ENCODE measurements at places on chromosomes 4 and X.
A peak's percentile ranks its signal among the peaks of the same experiment; 100 is the strongest.

DNA sequence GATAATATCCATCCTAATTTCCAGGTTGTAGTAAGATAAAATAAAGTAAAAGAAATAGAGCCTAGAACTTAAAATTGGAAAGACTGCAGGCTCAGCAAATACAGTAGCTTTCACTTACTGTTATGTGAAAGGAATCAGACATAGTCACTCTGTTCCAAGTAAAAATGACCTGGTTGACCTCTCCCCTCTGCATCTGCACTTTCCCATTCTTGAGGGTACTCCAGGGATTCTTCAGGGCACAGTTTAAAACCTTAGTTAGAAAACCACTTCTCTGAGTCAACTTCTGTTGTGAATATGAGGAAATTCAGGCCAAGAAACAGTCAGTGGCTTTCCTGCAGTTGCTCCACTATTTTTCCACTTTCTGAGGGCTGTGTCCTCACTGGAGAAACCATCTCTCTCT, 42.9 kb downstream of the FRAS1 start:
- no peak for DNase-seq

GRCh38 chr4:66636349-66636748, 909.0 kb downstream of the CENPC start:
- no peak for DNase-seq

DNA sequence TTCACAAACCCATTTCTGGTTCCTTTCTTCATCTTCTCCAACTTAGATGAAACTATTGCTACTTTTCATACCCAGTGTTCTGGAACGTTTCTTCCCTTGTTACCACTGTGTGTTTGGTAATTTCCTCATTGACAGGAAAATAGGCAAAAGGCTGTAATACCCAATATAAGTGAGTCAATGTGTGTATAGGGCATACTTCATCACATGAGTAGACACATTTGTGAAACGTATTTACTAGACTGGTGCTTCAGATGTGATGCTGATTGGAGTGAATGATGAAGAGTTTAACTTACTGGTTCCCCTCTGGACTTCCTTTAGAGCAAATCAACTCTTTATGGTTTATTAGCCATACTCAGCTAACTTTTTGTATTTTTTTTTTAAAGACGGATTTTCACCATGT, 195.1 kb upstream of the ATP6AP2 start:
- DNase-seq, result no peak

DNA sequence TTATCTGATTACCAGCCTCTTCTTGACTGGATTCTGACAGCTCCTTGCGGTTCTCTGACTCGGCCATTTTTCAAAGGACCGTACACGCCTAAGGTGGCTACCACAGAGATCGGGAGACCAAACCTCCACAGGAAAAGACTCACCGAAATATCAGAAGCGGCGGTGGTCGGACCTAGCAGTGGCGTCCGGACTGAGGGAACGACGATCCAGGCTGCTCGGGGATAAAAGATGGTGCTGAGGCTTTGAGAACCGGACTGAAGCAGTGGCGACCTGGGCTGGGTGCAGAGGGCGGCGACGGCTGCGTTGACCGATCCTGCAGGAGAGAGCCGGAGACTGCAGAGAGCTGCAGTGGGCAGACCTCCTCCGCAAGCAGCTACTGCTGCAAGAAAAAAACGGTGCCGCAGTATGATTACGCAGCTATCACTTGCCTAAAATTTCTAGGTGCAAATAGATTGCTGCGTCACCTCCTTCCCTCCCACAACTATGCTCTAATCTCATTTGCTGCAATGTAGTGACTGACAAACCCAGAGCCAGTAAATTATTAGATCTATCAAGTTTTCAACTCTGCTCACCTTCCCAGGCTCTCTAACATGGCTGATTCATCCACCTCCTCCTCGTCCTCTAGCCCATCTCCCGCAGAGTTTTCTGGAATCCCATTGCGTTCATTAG, at the start of gene NAP1L2:
Gene NAP1L2, minus strand, starts transcription at position 426 of the 669 bp plus-strand sequence. Its CDS starts 359 bp downstream, at position 67.
- DNase-seq, result peak; percentile 53

DNA sequence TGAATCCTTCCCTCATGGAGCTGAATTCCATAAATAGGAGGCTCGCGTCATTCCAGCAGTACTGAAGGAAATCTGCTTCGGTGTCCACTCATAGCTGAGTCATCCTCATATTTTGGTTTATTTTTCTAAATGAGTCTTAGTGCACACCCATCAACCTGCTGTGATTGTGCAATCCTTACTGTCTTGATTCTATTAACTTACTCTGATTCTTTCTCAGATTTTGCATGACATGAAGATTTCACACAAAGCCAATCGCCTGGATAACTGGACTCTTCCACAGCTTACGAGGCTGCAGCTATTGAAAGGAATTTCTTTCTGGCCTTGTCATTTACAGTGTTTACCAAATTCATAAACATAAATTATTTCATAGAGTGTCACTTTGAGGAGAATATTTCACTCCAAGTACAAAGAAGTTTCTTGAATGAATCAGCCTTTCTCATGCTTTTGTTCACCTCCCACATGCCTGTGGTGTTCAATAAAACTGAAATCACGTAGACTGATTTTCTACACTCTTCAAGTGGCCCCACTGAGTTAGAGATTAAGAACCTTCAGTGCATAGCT, 207.6 kb upstream of the SLITRK2 start:
- DNase-seq, result no peak

GRCh38 chr4:16671741-16672140, 226.7 kb downstream of the LDB2 start:
- no peak for DNase-seq

GRCh38 chrX:29299684-29300083, 712.4 kb downstream of the IL1RAPL1 start:
- DNase-seq, result no peak

GRCh38 chr4:47486231-47486673, 1.2 kb downstream of the ATP10D start:
- DNase-seq, result no peak

DNA sequence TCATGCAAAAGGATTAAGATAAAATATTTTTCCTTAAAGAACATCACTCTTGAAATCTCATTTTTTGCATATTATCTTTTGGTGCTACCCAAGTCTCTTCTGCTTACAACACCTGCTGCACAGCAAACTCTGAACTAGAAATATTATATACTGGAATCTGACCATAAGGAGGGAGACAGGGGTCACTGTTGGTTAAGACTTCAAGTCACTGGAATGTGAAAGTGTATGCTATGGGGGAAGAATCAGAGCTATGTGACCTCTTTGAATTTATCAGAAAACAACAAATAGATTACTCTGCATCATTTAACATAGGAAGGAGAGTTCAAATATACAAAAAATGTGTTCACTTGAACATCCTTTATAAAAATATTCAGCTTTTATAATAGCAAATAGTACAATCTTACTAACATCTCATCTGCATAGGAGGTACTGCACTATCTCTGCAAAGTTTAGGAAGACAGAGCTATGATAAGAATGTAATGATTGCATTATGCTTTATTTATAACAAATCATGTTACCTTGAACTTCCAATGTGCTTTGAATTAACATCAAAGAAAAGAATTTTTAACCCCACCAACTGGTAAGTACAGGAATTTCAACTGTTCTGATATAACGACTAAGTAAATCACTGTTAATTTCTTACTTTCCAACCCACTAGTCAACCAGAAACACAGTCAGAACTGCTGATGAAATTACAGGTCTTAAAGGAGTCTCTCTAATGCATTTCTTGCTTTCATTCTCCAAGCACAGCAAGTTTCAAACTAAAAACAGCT, 69.8 kb downstream of the ZNF827 start:
- DNase-seq, result no peak

- no peak for DNase-seq
Observed at GRCh38 chr4:87079967-87080366, 140.5 kb downstream of the KLHL8 start.

- no peak for DNase-seq
Observed at GRCh38 chrX:43961699-43962098, 11.5 kb downstream of the NDP start.

- no peak for DNase-seq
Observed at GRCh38 chrX:151793886-151794285, 59.3 kb downstream of the CNGA2 start.

GRCh38 chr4:40734497-40734896, 15.3 kb upstream of the NSUN7 start:
- DNase-seq, result no peak

- DNase-seq, result no peak
Observed at GRCh38 chr4:8861576-8862295, 9.9 kb downstream of the HMX1 start.

- no peak for DNase-seq
Observed at GRCh38 chr4:85658766-85659439, 184.0 kb downstream of the ARHGAP24 start.
